ENCODE measurements at places on chromosomes 3 and 15.

GRCh38 chr3:99949956-99950670 is 132.5 kb downstream of the CMSS1 start:
- no peak for DNase-seq

DNA sequence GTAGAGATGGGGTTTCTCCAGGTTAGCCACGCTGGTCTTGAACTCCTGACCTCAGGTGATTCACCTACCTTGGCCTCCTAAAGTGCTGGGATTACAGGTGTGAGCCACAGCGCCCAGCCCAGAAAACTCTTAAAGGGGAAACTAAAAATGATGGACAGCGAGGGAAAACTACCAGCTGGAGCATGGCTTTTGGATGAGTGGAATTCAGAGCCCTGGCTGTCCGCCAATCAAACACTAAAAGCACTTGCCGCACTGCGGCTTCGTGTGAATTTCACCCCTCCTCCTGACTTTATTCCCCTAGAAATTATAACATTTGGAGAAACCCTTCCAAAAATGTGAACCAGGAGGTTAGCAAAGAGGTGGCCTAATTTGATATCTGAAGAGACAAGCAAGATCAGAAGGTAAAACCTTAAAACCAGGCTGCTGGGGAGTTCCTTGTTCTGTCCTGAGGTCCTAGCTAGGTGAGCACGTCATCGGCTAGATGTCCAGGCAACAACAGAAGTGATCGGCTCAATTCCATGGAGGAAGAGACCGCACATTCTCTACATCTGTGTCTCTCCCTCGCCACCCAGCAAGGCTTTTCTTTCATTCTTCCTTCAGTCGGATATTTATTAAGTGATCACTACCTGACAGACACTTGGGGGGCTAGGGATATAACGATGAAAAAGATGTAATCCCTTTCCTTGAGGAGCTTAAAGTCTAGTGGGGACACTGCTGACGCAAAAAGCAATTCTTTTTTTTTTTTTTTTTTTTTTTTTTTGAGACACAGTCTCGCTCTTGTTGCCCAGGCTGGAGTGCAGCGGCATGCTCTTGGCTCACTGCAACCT is 1.7 kb downstream of the TM4SF19 start:
- no peak for DNase-seq

DNA sequence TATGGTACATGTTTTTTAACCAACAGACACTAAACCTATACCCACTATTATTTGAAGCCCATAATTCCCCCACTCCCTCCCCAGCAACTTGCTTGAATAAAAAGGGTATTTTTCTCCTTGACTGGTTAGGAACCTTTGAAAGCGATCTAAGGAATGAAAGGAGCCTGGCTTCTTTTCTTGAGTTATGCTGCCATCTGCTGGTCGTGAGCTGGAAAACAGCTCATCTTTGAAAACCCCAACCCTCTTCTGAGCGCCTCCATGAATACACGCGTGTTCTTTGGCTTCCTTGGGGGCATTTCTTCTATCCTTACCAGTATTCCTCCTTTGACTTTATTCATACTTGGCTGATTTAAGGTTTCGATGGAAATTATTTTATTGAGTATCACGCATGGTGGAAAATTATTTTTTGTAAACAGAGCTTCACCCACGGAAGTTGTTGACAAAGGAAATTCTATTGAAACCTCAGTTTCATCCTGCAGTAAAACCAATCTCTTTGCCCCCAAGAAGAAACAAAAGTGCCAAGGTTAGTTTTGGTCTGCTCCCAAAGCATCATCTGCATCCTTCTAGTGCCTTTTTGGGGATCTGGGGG is 171.6 kb downstream of the SV2B start:
- no peak for DNase-seq

GRCh38 chr3:22225161-22225560 is 474.2 kb upstream of the ZNF385D start:
- DNase-seq, result no peak

GRCh38 chr3:5197470-5198312 is 10.2 kb downstream of the EDEM1 start:
- no peak for DNase-seq

- no peak for DNase-seq
Measured at GRCh38 chr15:31360843-31361763, 34.5 kb downstream of the KLF13 start.

- DNase-seq, result no peak
Measured at GRCh38 chr15:72754096-72754495, 29.5 kb downstream of the ADPGK start.

- DNase-seq, result no peak
Measured at GRCh38 chr3:25289663-25290062, 138.4 kb upstream of the RARB start.

DNA sequence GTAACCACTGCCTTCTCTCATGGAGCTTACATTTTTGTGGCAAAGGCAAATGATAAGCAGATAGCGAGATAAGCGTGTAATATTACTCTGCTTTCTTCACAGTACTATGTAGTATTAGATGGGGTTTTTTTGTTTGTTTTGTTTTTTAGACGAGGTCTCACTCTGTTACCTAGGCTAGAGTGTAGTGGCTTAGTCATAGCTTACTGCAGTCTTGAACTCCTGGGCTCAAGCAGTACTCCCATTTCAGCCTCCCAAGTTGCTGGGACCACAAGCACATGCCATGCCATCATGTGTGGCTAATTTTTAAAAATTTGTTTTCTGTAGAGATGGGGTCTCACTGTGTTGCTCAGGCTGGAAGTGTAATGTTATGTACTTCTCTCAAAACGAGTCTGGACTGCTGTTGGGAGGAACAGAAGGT is 22.9 kb downstream of the MBNL1 start:
- DNase-seq, result no peak

- DNase-seq, result no peak
Measured at GRCh38 chr3:134236505-134237170, 14.0 kb downstream of the RYK start.

DNA sequence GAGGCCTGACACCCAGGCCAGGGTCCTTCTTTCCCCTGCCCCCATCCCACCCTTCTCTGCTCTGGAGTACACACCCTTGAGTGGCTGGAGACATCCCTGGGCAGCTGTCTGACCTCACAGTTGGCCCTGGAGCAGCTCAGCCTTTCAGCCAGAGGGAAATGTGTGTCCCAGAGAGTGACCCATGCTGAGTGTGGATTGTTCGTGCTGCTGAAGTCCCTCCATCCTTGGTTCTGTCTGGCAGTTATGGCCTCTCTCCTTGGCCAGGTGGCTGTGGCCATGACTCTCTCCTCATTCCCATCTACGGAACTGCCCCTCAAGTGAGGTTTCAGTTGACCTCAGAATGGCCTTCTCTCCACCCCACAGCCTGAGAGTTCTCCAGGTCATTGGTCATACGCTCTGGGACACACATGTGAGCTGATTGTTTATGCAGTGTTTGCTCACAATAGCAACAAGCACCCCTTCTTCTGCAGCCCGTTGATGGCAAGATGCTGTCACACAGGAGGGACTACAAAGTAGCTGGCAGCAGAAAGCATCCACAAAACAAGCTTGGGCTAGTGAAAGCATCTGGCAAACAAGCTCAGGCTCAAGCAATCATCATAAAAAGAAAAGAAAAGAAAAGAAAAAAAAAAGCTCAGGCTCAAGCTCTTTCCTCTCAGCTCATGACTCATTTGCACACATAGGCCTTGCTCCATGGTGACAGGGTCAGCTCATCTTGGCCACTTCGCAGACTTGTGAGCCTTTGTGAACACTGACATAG is 55.3 kb upstream of the ITGA11 start:
- no peak for DNase-seq

GRCh38 chr3:30810625-30811024 is 83.8 kb downstream of the GADL1 start:
- no peak for DNase-seq

DNA sequence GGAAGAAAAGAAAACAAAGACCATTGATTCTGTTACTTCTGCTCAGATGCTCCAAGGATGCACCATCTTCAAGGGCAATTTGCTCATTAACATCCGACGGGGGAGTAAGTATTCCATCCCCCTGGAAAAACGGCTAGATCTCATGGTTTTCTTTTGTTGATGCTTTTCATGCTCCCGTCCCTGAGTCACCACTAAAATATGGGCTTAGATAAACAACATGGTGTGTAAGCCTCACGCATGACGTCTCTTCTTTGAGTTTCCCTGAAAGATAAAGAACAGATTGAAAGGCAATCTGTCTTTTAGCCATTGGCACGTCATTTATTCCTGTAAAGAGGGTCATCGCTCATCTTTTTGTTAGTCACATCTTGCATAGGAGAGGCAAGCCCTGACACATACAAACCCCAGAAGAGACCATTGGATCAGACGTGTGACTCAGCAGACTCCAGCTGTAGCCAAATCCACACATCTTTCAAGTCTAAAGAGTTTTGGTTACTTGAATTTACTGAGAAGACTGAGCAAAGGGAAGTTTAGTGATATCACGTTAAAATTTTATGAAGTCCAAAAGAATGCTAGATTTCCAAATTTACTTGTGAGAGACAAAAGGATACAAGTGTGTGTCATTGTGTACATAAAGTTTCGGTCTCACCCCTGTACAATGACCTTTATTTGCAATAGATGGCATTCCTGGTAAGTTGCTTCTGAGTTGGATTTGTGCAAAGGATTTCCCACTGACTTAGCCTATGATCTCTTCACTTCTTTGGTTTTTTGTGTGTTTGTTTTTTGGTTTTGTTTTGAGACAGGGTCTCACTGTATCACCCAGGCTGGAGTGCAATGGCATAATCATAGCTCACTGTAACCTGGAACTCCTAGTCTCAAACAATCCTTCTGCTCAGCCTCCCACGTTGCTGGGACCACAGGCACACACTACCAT is 110.5 kb downstream of the PGPEP1L start:
- peak; percentile 21 for DNase-seq

- DNase-seq, result peak; percentile 46
Measured at GRCh38 chr15:74345051-74345450, 22.4 kb downstream of the CYP11A1 start.

DNA sequence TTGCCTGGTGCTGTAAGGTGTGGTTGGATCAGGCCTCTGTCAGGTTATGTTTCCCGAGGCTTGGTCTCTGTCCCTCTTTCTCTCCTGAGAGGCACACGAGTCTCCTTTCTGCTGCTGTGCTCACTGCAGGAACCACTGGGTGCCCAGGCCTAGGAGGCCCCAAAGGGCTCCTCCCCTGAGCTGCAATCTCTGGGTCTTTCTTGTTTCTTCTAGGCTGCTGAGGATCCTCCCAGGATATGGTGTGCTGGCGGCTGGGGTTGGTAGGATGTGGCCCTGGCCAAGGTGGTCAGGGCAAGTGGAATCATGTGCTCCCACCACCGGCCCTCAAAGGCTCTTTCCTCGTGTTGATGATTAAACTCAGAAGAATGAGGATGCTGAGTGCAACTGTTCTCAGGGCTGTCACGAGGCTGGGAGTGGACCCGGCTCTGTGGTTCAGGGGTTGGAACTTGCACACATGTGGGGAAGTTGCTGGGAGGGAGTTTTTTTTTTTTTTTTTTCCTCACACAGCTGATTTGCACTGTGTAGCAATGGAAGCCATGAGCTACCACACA is 43.6 kb upstream of the CTSH start:
- peak; percentile 51 for DNase-seq

DNA sequence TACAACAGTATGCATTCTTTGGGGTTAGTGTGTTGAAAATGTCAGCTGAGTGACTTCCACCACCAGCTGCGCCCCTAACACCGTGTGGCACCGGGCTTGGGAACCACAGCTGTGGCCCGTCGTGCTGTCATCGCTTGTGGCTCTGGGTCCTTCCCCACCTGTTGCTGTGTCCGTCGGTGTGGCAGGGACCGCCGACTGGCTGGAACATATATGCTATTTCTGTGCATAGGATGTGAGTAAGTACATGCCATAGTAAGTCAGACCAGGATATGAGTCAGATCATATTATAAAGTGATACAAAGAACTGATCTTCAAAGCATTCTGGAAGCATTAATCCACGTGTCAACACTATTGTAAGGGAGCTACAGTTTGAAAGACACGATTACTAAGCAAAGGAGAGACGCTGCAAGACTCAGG is 31.9 kb downstream of the EHD4 start:
- DNase-seq, result no peak

GRCh38 chr3:171940151-171940649 is 97.1 kb downstream of the TMEM212 start:
- DNase-seq, result no peak

GRCh38 chr3:144771381-144771870 is 799.8 kb downstream of the DIPK2A start:
- DNase-seq, result no peak

DNA sequence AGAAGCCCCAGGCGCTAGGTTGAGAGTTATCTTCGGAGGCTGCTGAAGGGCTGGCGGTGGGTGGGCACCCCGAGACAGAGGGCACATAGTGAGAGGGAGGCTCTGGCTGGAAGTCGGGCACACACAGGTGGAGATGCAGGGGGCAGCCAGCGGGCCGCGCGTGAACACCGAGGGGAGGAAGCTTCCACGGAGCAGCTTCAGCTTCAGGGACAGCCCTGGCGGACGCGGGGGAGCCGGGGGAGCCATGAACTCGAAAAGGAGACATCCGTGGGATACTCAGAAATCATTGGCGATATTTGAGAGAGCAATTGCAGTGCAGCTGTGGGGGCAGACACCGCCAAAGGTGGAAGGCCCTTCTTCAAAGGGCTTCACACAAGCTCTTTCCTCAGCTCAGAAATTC is 204.6 kb downstream of the ATP10A start:
- DNase-seq, result no peak

GRCh38 chr15:40361640-40362039 is 3.6 kb downstream of the DISP2 start:
- no peak for DNase-seq

DNA sequence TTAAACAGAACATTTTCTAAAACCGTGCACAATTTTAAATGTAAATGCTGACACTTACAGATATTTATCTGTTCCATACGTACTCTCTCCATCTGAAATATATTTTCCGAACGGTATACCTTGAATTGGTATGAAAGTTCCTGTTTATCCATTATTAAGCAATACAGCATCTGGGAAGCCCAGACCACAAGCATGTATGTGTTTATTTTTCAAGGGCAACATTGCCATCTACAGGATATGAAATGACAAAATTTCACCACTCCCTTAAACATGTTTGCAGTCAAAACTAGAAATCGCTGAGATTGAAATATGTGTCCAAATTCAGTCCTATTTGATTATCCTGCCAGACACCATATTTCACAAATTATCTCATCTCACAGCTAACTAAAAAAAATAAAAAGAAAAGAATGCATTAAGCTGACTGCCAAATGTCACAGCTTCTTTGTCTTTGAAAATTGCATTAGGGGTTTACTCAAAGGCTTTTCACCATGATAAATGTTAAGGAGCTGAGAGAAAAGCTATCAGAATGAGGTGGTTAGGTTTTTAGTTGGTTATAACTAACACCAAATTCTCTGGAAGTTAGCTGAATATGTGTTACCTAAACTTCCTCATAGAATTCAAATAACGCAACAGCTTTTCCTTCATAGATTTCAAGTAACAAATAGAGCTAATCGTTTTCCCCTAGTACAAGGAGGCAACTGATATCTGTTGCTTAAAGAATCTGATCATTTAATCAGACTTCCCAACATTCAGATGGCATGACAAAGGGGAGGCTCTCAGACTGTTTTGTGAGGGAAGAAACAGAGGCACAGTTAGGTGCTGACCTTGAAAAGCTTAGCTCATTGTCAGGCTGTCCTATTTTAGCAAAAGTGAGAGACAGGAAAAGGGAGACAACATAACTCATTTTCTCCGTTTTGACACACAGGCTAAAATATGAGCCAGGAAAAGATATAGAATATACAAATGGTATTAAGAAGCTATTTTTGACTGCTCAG is 533.1 kb downstream of the TBL1XR1 start:
- DNase-seq, result no peak

Data from 8988T (cell line).